ENCODE measurements at places on chromosomes 7 and 10.
A peak's percentile ranks its signal among the peaks of the same experiment; 100 is the strongest.

- no peak for DNase-seq
Measured at GRCh38 chr10:68251151-68251550, 19.2 kb upstream of the ATOH7 start.

GRCh38 chr10:16545116-16545736 lies 23.5 kb upstream of the C1QL3 start:
- peak; percentile 10 for DNase-seq

DNA sequence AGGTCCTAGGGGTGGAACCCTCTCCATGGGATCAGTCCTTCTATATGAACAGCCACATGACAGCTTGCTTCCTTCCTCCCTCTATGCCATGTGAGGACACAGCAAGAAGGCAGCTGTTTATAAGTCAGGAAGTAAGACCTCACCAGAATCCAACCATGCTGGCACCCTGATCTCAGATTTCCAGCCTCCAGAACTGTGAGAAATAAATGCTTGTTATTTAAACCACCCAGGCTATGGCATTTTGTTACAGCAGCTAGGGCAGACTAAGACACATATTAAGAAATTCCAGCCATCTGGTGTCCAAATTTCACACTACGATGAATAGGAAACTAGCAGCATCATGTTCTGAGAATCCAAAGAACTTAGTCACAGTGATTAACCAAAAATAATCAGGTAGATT lies 140.1 kb downstream of the ZFAND4 start:
- DNase-seq, result no peak

GRCh38 chr10:117541909-117542705 lies 439 bp upstream of the EMX2 start:
- peak; percentile 27 for DNase-seq

GRCh38 chr7:29039821-29040578 lies 81.9 kb upstream of the TRIL start:
- DNase-seq, result no peak

DNA sequence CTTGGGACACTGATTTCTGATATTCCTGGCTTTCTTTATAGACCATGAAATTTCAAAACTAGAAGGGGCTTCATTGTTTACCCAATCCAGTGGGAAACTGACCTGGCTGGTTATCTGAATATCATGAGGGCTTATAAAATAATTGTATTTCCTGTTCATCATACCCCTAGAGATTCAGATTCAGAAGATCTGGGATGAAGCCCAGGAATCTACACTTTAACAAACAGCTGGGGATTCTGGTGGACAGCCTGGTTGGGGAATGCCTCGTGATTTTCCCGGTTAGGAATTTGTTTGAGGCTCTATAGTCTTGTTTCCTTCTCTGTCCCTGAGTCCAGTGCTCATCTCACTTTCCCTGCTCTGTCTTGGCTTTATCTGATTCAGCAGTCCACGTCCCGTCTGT lies 110.3 kb downstream of the ADRA2A start:
- DNase-seq, result no peak

DNA sequence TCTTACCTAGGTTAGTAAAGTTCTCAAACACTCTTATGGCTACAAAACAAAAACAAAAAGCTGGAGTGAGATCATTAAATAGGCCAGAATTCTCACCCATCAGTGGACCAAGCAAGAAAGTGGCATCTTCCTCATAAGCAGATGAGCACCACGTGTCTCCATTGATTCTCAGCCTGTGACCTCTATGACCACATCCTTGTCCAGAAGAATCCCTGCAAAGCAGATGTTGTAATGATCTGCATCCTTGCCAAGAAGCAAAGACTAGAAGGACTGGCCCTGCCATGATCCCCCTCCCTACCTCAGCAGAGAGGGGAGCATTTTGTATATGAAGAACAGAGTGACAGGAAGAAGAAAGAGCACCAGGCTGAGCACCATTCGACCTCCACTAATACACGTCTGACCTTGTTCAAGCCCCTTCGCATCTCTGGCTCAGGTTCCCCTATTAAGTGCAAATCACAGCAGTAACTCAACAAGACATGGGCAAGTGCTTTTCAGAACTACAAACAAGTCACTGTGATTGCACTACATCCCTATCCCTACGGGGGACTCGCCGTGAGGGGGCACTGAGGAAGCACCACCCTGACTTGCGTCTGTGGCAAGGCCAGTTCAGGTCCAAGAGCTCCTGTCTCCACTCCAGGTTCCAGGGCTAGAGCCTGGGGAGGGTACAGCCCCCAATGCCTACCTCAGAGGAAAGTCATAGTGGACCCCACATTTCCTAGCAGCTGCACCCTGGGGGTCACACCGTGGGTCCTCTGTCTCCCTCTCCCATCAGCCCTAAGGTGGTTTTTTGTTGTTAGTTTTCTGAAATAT lies 22.2 kb upstream of the RASSF4 start:
- no peak for DNase-seq

DNA sequence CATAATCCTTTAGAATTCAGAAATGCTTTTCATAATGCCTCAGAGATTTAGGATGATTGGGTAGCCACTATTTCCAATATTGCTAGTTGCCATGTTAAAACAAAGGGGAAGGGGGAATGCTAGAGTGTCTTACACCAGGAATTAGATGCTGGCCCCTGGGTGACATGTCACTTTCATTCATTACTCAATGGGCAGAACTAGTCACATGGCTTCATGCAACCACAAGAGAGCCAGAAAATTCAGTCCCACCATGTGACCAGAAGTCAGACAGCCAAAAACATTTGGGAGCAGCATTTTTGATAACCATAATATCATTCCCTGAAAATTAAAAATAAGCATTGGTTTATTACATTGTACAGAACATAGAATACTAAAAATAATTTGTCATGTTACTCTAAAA lies 81.2 kb downstream of the CREB5 start:
- DNase-seq, result no peak

DNA sequence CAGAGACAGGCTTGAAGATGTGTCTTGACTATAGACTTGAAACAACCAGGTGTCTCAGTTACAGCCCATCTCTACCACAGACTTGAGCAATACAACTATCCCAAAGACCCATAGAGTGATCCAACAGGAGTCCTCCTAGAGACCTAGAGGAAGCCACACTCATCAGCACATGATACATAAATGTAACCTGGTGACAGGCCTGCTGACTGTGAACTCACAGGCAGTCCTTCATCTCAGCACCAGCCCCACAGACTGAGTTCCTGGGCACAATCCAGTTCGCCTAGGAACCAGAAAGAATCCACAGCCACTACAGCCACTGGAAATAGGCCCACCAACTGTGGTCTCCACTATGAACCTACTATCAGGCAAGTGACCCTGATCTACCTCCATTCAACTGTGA lies 121.3 kb downstream of the MACC1 start:
- no peak for DNase-seq

DNA sequence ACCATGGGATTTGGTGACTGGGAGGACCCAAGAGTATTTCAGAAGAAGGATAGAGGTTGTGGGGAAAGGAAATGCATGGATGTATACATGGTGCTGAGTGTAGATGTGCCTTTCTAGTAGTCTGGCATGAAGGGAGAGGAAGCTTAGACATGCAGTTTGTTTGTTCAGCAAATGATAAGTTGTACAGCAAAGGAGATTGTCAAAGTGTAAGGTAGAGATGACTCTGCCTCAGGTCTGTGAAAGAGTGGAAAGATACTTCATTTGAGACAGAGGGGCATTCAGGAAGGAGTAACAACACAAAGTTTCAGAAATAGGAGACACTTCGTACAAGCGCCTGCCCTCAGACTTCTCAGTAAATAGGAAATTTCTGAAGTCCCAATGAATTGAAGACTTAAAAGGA lies 152.3 kb downstream of the CELF2 start:
- no peak for DNase-seq

DNA sequence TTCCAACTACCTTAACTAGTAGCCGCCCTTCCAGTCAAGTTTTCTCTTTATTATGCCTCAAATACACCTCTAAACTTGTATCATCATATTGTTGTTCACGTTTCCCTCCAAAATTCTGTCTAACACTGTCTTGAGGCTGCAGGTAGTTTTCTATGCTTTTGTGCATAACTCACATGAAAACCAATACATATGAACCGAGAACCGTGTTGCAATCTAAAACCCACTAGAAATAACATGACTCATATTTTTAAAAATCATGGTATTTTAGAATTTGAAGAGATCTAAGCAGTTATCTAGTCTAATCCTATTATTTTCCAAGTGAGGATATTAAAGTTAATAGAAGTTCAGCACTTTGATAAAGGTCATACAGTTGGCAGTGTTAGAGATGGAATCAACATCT lies 18.2 kb downstream of the LIPF start:
- DNase-seq, result no peak

DNA sequence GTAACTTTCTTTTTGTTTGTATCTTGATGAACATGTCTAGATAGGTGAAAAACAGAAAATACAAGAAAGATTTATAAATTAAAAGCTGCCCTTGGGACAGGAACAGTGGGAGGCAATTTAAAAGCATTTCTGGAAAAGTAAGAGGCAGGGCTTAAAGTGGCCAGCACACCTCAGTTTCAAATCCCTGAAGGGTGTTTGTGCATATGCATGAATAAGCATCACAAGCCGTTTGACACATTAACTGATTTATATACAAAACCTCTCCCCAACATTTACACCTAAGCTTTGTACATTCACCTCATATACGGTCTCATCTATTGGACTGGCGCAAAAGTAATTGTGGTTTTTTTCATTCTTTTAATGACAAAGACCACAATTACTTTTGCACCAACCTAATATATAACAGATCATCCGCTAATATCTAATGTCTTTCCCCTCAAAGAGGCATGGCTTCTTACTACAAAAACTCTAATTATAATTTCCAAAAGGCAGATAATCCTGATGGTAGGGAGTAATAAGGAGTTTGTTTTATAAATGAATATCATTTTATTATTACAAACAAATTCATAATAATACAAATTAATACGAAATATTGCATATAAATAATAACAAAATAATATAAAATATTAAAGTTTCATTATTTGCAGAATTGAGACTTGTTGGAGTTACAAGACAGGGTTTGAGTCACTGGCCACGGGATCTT lies 48.3 kb downstream of the LRGUK start:
- no peak for DNase-seq

- DNase-seq, result no peak
Measured at GRCh38 chr10:97270523-97271154, 21.8 kb downstream of the ARHGAP19 start.

DNA sequence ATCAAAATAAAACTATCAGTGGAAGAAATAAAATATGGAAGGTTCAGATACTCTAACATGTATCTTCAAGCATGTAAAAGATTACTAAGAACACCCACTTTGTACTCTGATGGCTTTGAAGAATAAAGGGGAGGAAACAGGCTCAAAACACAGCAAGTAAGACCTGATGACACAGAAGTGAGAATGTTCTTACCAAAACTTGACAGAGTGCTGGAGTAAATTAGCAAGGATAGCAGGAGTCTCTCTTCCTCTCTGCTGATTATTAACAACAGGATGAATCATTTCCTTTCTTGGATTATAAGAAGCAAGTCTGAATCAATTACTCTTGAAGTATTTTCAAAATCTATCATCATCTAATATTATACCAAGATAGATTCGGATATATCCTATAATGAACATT lies 47.5 kb downstream of the GLI3 start:
- no peak for DNase-seq

DNA sequence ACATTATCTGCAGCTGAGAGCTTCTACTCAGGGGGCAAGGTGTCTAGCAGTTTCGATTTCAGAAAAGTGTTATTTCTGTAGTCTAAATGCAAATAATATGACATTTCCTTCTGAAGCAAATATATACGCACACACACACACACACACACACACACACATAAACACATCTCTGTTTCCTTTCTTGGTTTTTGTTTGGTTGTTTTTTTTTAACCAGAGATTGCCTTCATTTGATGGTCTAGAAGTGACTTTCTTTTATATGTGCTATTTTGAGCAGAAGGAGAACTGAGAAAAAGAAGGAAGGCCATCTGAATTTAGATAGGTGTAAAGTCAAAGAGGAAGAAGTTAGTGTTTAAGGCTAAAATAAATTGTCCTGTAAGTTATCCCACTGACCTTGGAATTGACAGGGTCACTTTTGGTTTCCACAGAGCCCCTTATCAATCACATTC lies 142.2 kb downstream of the TRIL start:
- no peak for DNase-seq

- DNase-seq, result no peak
Measured at GRCh38 chr7:108086546-108086945, 43.6 kb downstream of the LAMB4 start.

GRCh38 chr7:17304926-17305325 lies 6.5 kb downstream of the AHR start:
- DNase-seq, result peak; percentile 25

DNA sequence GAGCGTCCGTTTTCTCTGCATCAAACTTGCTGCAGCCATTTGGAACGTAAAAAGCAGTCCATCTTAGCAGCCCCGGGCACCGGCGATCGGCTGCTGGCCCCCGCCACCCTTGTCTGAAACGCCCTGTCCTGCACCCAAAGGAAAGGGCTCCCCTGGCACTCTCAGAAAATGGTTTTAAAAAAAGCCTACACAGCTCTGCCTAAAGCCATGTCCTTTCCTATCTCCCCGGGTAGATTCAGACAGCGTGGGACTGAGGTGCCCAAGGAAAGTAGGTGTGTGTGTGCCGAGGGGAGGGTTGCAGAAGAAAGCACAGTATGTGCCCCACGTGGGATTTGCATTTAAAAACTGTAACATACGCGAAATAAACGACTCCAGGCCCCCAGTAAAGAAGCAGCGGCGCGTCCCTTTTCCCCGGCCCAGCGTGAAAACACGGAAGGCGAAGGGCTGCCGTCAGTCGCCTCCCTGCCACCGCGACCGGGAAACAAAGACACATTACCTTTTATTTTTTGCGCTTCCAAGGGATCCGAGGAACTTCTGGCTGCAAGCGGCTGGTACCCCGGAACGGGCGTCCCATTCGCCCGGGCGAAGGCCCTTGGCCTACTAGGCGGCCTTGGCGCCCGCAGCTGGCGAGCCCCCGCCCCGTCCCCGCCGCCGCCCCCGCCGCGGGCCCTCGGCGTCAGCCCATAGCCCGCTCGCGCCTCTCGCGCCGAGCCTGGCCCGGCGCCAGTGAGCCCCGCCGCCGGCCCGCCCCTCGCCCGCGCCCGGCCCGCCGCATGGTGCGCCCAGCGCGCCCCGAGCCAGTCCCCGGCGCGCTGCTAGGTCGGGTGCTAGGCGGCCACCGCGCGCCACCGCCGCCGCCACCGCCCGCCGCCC lies 304.6 kb downstream of the PRPF18 start:
- DNase-seq, result peak; percentile 13

- no peak for DNase-seq
Measured at GRCh38 chr10:73920089-73920488, 9.2 kb downstream of the PLAU start.

DNA sequence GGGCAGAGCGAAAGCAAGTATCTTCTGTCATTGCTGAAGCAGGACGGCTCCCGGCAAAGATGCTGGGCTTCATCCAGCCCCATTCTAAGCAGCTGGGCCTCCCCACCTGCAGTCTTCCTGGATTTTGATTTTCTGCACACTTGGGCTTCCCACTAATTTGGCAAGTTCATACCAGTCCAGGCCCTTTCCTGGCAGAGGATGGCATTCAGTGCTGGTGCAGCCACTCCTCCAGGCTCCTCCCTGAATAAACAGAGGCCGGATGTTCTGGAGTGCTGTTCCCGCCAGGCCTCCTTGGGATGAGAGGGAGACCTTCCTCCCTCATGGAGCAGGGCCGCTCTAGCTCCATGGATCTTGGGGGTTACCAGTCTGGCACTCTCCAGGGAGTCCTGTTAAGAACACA lies 3.4 kb downstream of the BAG3 start:
- DNase-seq, result no peak

GRCh38 chr7:30657131-30657530 lies 25.1 kb downstream of the CRHR2 start:
- no peak for DNase-seq

GRCh38 chr7:33582104-33582503 lies 323.2 kb upstream of the BMPER start:
- no peak for DNase-seq
